Activated T-cell treated with anti-CD3 and anti-CD28 coated beads, Interleukin-2, amount 50 U/mL, for 4 hours (primary cell): ENCODE measurements at places on chromosomes 5 and 9. TPM values are rescaled to one million over a fixed set of nuclear protein-coding genes. Genes with fewer than 3 reads are reported as not detected.

Gene TIMD4
- total RNA-seq, result 1.2 TPM

Gene PLPP7
- not detected for total RNA-seq

Gene STPG3
- total RNA-seq, result not detected

Gene TRIM36
- not detected for total RNA-seq

Gene CDH6
- total RNA-seq, result not detected

Gene SPATA31D4
- not detected for total RNA-seq

Gene FAXDC2
- total RNA-seq, result 0.40 TPM

Gene ORM2
- total RNA-seq, result 1.0 TPM

Gene TSPAN17
- 24.1 TPM for total RNA-seq
